ENCODE measurements at places on chromosomes 6 and 20.

DNA sequence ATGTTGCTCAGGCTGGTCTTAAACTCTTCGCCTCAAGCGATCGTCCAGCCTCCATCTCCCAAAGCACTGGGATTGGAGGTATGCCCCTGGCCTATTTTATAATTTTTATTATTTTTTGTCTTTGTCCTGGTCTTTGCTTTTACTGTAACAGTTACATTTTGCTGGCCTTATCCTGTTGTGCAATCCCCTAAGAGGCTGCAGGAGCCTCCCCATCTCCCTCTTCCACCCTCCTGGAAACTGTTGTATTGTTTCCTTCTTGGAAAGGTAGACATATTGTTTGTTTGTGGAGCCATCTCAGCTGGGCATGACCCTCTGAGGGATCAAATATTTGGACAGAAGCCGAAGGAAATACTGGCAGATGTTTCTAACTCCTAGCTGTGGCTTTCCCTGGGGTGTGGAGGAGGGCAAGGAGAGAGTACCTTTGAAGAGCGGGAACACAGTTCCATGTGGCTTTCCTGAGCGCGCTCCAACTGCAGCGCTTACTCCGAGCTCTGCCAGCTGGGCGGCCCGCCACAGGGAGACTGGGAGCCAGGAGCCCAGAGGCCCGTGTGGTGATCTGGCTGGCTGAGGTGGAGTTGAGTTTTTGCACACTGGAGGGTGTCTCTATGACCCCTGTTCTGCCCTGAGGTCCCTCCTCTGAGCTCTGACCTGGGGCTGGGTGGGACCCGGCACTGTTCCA, 4.9 kb downstream of the MAPK13 start:
- no peak for DNase-seq

DNA sequence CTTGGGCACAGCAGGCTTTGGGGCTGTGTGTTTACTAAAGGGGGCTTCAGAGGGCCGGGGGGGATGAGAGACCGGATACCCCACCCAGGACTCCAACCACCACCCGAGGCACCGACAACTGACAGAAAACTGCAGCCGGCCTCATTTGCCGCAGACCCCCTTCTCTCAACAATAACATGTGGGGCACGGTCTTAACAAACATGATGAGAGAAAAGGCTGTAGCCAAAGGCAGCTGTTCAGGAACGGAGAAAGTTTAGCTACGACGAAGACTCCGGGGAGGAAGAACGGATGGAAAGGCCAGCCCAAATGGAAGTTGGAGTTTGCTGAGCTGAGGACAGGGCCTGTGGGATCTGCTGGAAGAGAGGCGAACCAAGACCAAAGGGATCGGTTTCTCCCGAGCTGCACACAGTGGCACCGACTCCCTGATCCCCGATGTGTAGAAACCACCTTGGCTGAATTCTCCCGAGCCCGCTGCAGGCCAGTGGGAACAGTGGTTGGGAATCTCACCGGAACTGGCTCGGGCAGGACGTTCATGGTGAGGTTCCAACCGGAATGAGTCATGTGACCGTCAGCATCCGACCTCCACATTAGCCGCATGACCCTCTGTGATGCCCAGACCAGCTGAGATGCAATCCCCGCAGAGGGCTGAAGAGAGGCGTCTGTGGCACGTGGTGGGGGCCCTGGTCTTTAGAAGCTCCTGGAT, 359.3 kb downstream of the TAF4 start:
- no peak for DNase-seq

DNA sequence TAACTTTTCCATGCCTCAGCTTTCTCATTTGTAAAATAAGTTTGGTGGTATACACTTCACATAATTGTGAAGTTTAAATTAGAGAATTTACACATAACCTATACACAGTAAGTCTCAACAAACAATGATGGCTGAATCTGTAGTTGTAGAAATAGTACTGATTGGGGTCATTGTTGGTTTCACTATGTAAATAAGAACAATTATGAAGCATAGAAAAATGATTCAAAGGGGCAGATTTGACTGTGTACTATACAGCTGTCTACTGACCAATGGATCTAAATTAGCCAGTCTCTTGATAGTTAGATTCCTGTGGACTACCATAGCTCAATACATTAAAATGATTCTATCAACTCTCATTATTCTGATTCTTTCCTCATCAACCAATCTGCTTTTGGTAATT, 181.1 kb upstream of the STXBP5 start:
- no peak for DNase-seq

GRCh38 chr6:149064001-149064659, 253.4 kb upstream of the TAB2 start:
- no peak for DNase-seq

- DNase-seq = no peak
Measured at GRCh38 chr20:37941332-37941731, 38.4 kb downstream of the VSTM2L start.

- DNase-seq = no peak
Measured at GRCh38 chr6:5705252-5705651, 301.5 kb downstream of the NRN1 start.

GRCh38 chr6:21381331-21381963, 212.1 kb upstream of the SOX4 start:
- no peak for DNase-seq

DNA sequence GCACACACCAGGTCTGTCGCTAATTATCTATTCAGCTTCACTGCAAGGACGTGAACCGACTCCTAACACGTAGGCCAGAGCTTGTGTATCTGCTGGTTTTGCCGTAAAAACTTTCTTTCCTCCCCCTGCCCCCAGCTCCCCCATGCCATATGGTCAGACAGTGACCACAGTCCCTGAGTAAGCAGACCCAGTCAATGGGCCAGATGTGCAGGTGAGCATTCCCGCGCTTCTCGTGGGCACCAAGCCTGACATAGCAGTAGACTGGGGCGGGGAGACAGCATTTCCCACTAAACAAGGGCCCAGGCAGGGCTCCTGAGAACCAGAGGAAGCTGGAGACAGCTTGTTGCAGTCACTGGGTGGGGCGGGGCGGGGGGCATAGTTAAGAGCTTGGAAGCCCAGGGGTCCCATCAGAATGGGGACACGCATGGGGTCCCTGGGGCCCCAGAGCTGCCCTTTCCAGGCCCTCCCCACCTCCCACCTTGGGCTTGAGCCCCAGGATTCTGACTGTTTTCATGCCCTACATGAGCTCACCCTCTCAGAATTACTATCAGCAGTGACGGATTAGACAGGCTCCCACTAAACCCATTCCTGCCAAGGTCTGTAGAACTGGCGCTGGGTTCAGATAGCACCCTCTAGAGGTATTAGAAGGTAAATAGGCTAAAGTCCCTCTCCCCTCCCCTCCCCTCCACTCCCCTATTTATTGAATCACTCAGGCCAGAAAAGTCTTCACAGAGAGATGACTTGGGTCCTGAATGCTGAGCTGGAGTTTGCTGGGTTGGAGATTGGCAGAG, 51.8 kb downstream of the CDH26 start:
- DNase-seq = no peak
